ENCODE measurements at places on chromosomes 16 and 17.
A peak's percentile ranks its signal among the peaks of the same experiment; 100 is the strongest.

GRCh38 chr17:38875477-38876075, 5.7 kb downstream of the LASP1 start:
- no peak for DNase-seq

DNA sequence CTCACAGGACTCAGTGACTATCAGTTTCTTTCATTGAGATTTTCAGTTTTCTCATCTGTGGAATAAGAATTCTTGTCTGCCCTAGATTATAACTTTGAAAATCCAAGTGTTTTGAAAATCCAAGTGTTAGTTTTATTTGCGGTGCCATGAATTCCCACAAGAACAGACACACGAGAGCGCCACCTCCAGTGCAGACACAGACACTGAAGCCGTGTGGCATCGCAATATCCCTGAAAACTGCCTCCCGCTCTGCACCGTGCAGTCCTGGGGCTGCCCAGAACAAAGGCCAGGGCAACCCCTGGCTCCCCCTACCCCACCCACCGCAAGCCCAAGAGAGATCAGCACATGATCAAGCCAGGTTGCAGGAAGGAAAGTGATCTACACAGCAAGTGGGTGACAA, 229.5 kb upstream of the ASIC2 start:
- DNase-seq, result no peak

DNA sequence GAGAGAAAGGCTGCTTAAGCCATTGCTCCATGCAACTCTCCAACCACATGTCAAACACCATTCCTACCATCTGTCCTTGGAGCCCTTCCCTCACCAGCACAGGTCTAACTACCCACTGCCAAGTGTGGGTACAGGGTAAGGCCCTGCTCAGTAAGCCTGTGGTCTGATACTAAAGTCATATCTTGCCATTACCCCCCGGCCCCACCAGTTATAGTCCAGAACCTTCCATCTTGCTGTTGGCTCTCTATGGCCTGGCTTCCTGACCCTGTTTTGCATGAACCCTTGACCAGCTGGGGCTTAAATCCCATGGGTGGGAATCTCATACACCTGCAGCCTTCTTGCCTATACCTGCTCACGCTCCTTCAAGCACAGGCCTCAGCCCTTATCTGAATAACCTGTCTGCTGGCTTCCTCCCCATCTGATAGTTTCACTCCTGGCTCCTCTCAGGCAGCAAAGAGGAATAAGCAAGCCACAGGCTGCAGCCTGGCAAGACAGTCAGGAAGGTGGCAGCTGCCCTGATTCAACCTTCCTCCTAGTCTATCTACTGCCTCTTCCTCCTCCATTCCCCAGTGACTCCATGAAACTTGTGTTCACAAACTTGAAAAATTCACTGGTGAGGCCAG, 64.1 kb downstream of the ZFHX3 start:
- DNase-seq, result peak; percentile 8

DNA sequence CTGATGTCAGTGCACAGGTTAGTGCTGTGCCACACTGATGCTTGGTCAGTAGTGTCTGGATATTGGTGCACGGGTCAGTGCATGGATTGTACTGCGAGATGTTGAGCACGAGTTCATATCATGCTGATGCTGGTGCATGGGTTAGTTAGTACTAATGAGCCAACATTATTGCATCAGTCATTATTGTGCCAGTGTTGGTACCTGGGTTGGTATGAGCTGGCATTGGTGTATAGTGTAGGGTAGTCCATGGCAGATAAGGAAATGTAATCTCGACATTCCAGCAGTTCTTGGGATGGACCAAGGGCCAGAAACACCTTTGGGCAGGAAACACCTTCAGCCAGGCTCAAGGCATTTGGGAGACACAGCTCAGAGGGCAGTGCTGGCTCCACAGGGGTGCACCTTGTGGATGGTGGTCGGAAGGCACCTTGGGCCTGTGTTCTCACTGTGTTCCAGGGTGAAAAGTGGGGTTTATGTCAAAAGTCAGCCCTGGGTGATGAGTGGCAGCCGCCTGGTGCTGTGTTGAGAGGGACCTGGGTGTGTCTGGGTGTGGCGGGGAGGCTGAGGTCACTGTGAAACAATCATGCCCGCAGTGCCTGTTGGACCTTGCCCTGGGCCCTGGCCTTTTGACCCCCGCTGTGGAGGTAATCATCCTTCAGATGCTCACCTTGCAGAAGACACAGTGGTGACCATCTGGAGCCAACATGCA, 100.7 kb upstream of the ZNF469 start:
- no peak for DNase-seq

- no peak for DNase-seq
These were observed 74.7 kb upstream of the CIBAR2 start for GRCh38 chr16:85187002-85187401.

- no peak for DNase-seq
These were observed 74.1 kb downstream of the PRKCB start for GRCh38 chr16:23909792-23910418.

GRCh38 chr17:21495281-21495680, 119.1 kb downstream of the KCNJ12 start:
- no peak for DNase-seq

- no peak for DNase-seq
These were observed 7.9 kb downstream of the DYNLL2 start for GRCh38 chr17:58091024-58091567.

- DNase-seq, result no peak
These were observed 18.7 kb upstream of the GRIN2A start for GRCh38 chr16:10200637-10201586.

- peak; percentile 50 for DNase-seq
These were observed 10.6 kb upstream of the RHBDF2 start for GRCh38 chr17:76511668-76512365.

- no peak for DNase-seq
These were observed 58.4 kb downstream of the TMEM100 start for GRCh38 chr17:55664287-55664686.

- no peak for DNase-seq
These were observed 5.1 kb downstream of the PNPO start for GRCh38 chr17:47946516-47946915.

DNA sequence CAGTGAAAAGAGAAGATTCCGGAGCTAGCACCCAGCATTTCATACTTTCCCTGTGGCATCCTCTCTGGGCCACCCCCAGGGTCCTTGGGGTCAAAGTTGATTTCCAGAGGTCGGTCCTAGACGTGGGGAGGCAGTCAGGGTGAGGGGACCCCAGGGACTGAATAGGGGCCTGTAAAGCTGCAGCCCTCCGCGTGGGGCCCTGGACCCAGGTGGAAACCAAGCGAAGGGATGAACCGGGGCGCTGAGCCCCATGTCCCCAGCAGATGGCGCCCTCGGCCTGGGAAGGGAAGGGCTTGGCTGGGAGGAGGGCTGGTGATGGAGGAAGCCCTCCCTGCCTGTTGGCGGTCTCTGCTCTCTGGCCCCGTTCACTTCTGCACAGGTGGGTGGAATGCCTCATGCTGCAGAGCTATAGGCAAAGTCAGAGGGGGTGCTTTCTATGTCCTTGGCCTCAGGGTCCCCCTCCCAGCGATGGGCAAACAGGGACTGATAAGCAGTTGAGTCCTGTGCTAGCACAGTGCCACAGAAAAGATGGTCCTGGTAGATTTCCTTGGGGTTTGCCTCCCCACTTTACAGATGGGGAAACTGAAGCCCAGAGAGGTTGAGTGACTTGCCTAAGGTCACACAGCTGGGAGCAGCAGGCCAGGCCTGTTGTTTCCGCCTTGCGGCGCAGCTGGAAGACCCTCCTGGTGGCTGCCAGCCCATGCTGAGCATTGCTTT, 163.4 kb upstream of the CIBAR2 start:
- DNase-seq, result peak; percentile 9

- DNase-seq, result no peak
These were observed 6.3 kb downstream of the CMTM4 start for GRCh38 chr16:66690106-66690847.

DNA sequence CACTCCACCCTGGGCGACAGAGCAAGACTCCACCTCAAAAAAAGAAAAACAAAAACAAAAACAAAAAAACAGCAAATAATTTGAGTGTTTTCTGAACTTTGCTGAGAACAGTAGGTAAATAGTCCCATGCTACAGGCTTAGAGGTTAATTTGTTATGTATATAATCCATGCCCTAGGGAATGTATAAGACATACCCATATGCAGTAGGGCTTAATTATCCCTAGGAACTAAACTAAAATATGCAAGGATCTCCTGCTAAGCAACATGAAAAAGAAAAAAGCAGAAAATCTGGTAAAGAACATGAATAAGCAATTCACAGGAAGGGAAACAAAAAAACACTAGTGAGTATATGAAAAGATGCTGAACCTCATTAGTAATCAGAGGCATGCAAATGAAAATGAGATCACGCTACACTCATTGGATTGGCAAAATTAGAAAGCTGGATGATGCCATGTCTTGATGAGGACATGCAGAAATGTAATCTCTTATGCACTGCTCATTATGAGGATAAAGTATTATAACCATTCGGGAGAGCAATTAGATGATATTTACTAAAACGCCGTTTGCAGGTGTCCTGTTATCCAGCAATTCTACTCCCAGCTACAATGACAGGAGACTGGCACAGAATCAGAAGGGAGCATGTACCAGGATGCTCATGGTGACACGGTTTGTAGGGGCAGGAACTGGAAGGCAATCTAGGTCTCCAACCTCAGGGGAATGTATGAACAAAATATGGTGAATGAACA, 5.6 kb downstream of the KCTD13 start:
- no peak for DNase-seq

- no peak for DNase-seq
These were observed 2.6 kb downstream of the METTL26 start for GRCh38 chr16:633336-634050.

DNA sequence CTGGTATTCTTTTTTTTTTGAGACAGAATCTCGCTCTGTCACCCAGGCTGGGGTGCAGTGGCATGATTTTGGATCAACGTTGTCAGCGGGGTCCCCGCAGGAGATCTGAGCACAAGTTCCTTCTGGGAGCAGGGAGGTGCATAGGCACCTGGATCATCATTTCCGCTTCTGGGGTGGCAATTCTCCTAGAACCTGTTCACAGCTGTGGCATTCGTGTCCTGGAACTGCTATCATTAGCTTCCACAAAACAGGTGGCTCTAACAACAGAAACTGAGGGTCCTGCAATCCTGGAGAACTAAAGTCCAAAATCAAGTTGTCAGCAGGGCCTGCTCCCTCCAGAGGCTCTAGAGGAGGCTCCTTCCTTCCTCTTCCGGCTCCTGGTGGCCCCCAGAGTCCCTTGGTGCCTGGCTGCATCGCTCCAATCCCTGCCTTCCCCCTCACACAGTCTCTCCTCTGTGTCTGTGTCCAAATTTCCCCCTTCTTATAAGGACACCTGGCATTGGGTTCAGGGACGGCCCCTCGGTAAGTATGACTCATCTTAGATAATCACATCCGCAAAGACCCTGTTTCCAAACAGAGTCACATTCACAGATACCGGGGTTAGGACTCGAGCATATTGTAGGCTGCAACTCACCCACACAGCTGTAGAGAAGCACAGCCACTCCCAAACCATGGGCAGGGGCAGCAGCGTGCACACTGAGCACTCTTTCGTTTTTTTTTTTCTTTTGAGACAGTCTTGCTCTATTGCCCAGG, 43.5 kb upstream of the KLHDC4 start:
- peak; percentile 28 for DNase-seq

- no peak for DNase-seq
These were observed 10.3 kb downstream of the PHB1 start for GRCh38 chr17:49404361-49404760.

- DNase-seq, result no peak
These were observed 5.5 kb upstream of the KRT19 start for GRCh38 chr17:41533613-41534012.

GRCh38 chr17:77802333-77802615, 156.2 kb upstream of the TNRC6C start:
- no peak for DNase-seq

GRCh38 chr17:4142107-4142900, 526 bp downstream of the ZZEF1 start:
- peak; percentile 32 for DNase-seq

GRCh38 chr16:22098405-22099255, 6.3 kb downstream of the VWA3A start:
- DNase-seq, result peak; percentile 66

DNA sequence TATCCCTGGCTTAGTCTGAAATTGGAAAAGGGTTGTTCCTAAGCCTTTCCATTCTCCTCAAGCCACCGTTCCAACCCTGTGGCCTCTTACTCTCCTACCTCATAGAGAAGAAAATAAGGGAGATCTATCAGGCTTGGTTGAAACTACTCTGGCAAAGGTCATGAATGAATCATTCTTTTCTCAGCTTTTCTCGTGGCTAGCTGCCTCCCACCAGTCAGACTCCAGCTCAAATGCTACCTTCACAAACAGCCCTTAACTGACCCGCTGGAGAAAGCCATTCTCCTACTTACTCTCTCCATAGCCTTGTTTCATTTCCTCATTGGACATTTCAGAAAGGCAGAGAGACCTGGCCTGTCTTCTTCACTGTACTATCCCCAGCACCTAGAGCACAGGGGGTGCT, 8.9 kb downstream of the MYH10 start:
- no peak for DNase-seq

DNA sequence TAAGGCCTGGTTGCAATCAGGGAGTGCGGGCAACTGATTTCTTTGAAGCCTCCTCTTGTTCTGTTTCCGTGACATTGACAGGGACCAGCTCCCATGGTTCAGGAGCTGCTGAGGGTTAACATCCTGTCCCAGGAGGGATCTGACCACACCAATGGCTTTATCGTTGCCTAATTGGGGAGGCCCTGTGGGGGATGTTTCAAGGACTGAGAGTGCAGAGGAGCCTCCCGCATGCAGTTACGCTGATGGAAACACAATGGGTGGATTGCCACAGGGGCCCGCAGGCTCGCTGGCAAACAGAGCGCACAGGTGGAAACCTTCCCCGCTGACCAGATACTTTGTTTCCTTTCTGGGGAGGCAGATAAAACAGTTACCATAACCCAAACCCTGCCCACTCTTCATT, 23.8 kb upstream of the ABCC1 start:
- no peak for DNase-seq

- peak; percentile 27 for DNase-seq
These were observed 5.4 kb downstream of the TPSD1 start for GRCh38 chr16:1261131-1261892.

- DNase-seq, result peak; percentile 51
These were observed 8.9 kb upstream of the NAGPA start for GRCh38 chr16:5042574-5043171.

- DNase-seq, result no peak
These were observed 1.4 kb downstream of the EFCAB13 start for GRCh38 chr17:47325176-47325575.

DNA sequence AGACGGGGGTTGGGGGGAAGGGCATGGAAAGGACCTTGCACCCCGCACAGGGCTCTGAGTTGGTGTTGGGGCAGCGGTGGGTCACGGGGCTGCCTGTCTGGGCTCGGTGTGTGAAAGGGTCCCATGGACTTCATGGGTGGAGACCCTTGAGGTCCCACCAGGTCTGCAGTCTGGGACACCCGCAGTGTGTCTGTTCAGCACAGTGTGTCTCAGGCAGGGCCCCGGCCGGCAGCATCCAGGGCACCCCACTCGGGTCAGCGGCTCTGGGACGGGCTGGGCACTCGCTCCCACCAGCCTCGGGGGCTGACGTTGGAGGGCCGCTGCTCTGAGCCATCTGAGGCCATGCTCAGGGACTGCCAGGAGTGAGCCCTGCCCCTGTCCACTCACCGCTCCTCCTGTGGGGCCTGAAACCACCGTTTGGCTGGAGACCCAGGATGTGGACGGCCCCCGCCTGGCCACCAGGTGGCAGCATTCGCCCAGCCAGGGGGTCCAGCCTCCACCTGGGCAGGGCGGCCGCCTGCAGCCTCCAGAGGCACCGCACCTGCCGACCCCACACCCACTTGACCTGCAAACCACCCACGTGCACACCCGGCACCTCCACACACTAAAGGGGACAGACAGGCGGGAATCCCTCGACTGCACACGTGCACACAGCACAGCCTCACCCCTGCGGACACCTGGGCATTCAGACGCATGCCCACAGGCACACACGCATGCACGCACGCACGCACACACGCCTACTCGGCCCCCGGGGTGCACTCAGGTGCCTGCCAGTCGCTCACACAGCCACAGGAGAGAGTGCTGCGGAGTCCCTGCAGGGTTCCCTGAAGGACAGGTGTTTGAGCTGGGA, 10.1 kb upstream of the ZFPM1 start:
- DNase-seq, result peak; percentile 50
